Lung (tissue), 17 donors: ENCODE measurements at places on chromosomes 1 and 21. TPM values are rescaled to one million over a fixed set of nuclear protein-coding genes. Genes with fewer than 3 reads are reported as not detected.

The NHLH1 gene
- 0.12 TPM for polyA plus RNA-seq

The MSH4 gene
- 0.13 TPM for polyA plus RNA-seq

The SV2A gene
- 0.98 TPM for polyA plus RNA-seq

The HHIPL2 gene
- polyA plus RNA-seq = 0.40 TPM

The TMEM61 gene
- 0.91 TPM for polyA plus RNA-seq

The OR6N1 gene
- polyA plus RNA-seq = not detected

The ACTL8 gene
- not detected for polyA plus RNA-seq

The BRDT gene
- polyA plus RNA-seq = not detected

The CSMD2 gene
- polyA plus RNA-seq = 0.49 TPM

The EFCAB7 gene
- polyA plus RNA-seq = 3.3 TPM

The FCRL3 gene
- polyA plus RNA-seq = 0.30 TPM

DNA sequence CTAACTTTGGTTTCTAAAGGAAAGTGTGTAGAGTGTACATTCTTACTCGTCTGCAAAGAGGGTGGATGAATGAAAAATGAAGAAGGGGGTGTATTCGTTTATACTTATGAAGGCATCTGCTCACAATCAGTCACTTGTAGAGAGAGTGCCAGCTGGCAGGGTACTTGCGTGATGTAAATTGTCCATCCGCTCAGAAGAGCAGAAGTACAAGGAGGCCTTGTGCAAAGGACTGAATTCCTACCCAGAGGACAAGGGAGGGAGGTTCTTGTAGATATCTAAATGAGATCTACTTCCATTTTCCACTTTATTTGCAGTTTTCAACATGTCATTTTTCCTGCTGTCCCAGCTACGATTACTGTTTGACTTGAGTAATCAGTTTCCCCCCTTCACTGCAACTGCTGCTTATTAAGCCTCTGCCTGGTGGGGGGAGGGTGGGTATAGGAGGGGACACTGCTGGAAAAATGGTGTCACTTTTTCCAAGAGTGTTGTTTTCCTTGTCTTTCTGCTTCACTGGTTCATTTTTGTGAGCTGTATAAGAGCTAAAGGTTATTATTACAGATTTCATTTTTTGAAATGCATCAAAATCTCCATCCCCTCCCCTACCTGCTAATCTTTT, 67.3 kb downstream of the LAMC1 start:
- DNase-seq = peak; percentile 95

GRCh38 chr1:118136187-118136941, 48.7 kb downstream of the SPAG17 start:
- DNase-seq = no peak

DNA sequence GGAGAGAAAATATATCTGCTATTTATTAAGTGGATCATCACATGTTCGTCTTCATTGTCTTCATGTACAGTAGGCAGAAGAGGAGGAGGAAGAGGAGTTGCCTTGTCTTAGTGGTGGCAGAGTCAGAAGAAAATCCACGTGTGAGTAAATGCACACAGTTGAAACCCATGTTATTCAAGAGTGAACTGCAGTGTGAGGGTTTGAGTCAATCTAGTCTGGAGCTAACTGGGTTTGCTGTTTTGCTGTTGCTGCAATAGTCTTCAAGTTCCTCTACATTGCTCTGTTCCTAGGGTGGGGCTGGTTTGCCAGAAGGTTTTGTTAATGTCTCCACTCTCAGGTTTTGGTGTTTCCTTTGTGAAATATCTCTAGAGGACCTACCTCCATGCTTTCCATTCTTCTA, 3.1 kb upstream of the CD1A start:
- no peak for DNase-seq

DNA sequence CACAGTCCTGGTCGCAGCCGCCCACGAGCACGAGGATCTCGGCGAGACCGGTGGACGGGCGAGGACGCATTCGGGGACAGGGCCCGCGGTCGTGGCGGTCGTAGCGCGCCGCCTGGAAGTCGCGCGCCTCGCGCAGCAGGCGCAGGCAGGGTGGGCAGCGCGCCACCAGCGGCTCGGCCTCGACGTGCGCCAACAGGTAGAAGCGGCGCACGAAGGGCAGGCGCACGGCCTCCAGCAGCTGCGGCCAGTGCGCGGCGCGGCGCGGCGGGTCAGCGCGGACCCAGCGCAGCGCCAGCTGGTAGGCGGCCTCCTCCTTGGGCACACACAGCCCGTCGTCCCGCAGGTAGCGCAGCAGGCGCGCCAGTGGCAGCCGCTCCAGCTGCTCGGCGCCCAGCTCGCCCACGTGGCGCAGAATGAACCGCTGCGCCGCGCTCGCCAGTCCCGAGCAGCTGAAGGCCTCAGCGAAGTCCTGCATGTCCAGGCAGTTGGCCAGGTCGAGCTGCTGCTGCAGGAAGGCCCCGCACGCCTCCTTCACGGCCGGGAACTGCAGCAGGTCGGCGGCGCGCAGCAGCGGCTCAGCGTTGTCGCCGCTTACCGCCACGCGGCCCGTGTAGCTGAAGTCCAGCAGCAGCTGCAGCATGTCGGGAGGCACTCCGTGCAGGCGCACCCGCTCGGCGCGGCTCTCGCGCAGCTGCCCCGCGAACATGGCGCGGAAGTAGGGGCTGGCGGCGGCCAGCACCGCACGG, 573 bp downstream of the KLHL21 start:
- DNase-seq = peak; percentile 87

GRCh38 chr1:55560266-55560665, 345.1 kb upstream of the USP24 start:
- peak; percentile 72 for DNase-seq

DNA sequence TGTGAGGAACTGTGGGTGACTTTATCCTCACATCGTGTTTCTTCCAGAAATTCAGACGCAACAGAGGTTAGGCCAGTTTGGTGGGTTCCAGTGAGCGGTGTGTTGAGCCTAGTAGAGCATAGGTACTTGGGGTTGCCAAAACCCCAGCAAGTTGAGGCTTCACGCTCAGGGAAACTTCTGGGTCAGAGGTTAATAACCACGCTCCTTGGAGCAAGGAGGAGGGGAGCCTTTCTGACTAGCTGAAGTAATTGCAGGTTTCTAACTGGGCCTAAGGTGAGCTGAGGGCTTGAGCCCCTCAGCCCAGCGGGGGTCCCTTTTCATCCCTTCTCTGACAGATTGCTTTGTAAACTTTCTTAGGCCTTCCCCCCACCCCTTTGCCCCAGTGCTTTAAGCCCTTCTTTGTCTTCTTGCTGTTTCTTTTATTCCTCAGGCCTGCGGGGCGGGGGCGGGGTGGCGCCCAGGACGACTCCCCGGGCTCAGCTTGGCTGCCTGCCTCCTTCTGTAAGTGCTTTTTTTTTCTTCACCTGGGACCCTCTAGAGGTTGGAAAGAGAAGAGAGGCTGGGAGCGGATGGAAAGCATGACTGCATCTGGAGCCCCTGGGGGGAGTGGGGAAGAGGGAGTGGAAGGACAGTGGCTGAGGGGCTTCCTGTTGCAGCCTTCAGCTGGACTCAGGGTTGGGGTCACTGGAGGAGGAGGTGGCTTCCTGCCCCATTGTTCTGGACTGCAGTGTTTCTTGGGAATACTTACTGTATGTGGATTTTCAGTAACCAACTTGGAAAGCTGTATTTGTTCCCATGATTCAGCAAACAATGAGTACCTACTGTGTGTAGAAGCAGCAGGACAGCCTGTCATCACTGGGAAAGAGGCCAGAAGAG, 1.3 kb upstream of the ZNF436 start:
- peak; percentile 48 for DNase-seq

- DNase-seq = no peak
These were observed 14.7 kb downstream of the XPR1 start for GRCh38 chr1:180646547-180646946.

DNA sequence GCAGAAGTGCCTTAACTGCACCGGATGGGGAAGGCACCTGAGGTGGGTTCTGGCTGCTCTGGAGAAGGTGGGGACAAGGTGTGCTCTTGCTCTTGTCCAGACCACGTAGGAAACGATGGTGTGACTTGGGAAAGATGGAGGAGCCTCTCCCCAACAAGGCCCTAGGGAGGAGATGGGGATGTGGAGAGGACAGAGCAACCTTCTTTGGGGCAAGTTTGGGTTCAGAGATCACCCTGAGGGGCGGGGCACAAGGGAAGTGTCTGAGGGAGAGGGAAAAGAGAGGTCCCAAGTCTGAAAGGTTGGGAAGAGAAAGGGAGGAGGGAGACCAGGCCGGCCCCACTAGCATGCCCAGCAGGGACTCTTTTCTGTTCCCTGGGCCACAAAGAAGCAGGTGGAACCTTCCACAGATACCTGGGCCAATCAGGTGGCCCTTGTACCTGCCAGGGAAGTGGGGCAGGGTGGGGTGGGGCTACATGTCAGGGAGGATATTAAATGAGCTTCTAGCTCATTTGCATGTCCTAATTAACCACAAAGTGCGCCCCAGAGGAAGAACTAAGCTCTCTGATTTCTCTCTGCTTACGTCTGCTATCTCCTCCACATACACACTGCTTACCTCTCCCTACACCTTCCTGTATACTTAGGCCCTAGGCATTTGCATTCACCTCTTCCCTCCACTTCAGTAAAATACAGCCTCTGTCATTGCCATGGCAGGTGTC, 15.9 kb downstream of the INKA2 start:
- DNase-seq = no peak

- DNase-seq = no peak
These were observed 48.3 kb upstream of the CR2 start for GRCh38 chr1:207405814-207406213.

- DNase-seq = peak; percentile 61
These were observed 110.8 kb downstream of the LACTBL1 start for GRCh38 chr1:22861764-22862440.

GRCh38 chr1:151641229-151641628, 29.4 kb downstream of the SNX27 start:
- DNase-seq = no peak

GRCh38 chr1:18288722-18289121, 181.1 kb downstream of the IGSF21 start:
- no peak for DNase-seq

GRCh38 chr1:41282679-41283317, 40.7 kb upstream of the SCMH1 start:
- DNase-seq = peak; percentile 37

DNA sequence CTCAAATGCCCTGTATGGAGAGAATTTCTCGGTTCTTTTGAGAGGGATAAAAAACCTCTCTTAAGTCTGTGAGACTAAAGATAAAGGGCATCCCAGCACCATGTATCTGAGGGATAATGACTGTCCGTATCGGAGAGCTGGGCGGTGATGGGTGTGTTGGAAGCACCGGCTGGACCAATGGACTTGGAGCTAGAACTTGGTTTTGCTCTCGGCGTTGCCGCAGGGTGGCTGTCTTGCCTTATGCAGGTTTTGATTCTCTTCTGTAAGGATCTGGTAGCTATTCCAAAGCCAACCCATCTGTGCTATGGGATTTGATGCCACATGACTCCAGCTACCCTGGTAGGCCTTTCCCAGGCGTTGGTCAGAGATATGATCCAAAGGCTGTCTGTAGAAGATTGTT, 348.8 kb downstream of the KIF26B start:
- DNase-seq = no peak

DNA sequence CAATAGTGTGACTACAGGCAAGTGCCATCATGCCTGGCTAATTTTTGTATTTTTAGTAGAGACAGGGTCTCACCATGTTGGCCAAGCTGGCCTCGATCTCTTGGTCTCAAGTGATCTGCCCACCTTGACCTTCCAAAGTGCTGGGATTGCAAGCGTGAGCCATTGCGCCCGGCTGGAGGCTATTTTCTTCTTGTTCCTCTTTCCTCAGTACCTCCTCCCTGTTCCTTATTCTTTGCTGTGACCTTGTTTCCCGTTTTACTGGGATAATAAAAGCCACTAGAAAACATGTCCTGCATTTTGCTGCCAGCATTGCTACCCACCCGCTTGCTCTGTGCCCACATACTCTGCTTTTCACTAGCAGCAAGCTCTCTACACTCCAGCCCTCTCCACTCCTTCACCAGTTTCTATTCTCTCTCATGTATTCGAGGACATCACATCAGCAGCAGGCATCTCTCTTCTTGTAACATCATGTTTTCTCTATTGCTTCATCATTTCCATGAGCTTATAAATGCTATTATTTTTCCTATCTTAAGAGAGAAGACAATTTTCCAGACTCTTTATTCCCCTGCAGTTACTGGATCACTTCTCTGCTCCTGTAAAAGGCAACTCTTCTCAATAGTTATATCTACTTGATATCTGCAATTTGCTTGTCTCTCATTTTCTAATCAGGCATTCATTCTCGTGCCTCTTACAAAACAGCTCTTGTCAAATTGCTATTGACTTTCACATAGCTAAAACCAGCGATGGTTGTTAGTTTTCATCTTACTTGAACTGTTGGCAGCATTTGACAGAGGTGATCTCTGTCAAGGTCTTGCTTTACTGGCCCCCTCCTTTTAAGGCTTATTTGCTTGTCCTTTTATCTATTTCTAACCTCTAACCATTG, 34.5 kb upstream of the C21orf91 start:
- DNase-seq = no peak

GRCh38 chr1:28099050-28099769, 10.8 kb upstream of the EYA3 start:
- no peak for DNase-seq

- peak; percentile 68 for DNase-seq
These were observed at the start of gene SUSD4 for GRCh38 chr1:223363856-223364684. SUSD4 (minus strand) TSS chr1:223364176; CDS start chr1:223363425, 751 bp downstream.

DNA sequence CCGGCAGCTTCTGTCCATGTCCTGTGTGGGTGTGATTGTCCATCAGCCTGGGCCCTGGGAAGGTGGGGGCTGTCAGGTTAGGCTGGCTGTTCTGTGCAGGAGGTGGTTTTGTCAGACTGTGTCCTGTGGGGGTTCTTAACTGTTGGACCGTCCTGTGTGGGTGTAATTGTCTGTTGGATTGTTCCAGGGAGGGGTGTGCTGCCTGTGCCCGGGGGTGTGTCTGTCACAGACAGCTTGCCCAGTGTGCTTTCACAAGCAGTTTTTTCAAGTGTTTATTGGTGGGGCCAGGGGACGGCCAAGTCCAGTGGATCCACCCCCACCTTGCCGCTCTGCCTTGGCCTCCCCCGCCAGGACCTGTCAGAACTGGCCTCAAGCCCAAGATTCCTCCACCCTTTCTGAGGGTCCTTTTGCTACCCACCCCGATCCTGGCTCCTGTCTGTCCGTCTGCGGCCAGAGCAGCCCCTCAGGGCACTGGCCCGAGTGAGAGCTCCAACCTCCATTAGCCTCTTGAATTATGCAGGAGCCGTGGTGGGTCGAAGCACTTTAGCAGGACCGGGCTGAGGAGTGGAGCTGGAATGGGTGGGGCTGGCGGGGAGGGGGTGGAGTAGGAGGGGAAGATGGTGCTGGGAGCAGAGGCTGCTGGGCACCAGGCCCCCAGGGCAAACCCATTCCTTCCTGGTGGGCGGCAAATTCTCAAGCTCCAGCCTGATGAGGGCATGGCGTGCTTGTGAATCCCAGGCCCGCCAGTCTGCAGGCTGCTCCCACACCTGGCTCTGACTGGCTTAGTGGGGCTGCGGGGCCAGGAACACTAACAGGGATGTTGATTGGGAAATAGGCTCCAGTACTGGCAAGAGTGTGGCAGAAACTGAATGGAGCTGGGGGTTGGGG, 47.2 kb downstream of the PTPRF start:
- DNase-seq = no peak

- no peak for DNase-seq
These were observed 12.3 kb downstream of the ZRANB2 start for GRCh38 chr1:71068325-71069240.

DNA sequence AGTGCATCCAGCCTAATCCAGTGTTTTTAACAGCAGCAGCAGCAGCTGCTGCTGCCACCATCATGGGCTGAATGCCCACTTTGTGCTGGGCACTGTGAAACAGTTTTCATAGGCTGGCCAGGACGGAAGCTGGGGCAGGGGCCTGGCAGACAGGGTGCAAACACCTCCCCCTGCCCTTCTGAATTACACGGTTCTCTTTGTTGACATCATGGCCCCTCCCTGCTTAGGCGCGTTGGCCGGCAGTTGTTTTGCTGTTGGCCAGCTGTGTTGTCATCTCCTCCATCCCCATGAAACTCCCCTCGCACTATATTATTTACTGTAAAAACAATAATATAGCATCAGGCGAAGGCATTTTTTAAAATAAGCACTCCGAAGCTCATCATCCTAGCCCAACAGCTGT, 33.1 kb downstream of the PTPRU start:
- peak; percentile 84 for DNase-seq
